ENCODE measurements at places on chromosomes 7 and 10.

DNA sequence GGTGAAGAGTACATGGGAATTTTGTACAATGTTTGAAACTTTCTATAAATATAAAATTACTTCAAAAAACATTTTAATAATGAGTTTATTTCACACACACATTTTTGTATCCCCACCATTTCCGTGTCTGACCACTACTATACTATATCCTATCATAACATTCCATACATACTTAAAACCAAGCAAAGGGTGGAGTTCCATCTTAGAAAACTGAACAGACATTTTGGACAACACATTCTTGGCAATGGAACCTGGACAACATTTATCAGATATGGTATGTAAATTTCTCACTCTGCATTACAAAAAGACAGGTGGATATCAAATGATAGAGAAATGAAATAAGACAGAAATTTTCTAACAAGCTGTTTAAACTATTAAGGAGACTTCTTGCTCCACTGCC is 168.9 kb downstream of the TWIST1 start:
- DNase-seq, result no peak

GRCh38 chr7:107075863-107076574 is 31.5 kb downstream of the PRKAR2B start:
- DNase-seq, result no peak

GRCh38 chr7:16512097-16512496 is 14.5 kb upstream of the LRRC72 start:
- DNase-seq, result no peak

DNA sequence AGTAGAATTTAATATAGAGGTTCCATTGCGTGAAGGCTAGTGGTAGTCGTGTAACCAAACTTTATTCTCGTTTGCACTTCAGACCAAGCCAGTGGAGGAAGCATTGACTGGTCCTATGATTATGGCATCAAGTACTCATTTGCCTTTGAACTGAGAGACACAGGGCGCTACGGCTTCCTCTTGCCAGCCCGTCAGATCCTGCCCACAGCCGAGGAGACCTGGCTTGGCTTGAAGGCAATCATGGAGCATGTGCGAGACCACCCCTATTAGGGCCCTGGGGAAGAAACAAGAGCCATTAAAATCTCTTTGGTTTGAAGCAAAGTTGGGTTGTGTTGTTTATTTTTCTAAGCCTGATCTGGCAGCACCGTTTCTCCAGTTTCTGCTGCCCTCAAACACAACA is 3.5 kb upstream of the CPA4 start:
- no peak for DNase-seq

DNA sequence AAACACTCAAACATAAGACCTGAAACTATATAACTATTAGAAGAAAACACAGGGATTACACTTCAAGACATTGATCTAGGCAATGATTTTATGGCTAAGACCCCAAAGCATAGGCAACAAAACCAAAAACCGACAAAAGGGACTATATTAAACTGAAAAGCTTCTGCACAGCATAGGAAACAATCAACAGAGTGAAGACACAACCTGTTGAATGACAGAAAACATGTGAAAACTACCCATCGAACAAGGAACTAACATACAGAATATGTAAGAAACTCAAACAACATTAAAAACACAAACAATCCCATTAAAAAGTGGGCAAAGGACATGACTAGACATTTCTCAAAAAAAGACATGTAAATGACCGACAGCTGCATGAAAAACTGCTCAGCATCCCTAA is 109.0 kb downstream of the ALOX5 start:
- no peak for DNase-seq

DNA sequence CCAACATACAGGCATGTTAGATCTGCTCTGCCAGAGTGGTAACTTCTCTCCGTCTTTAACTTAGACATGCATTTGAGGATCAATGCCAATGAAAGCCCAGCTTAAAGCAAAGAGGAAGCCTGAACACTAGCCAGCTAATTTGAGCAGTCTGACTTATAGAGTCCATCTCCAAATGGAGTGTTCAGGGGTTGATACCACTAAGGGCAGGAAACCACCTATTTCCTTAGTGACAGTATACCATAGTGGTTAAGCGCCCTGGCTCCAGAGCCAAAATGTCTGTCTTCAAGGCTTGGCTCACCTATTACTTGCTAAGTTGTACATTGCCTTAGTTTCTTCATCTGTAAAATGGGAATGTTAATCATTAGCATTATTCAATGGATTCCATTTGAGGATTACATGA is 678.5 kb downstream of the KCNMA1 start:
- DNase-seq, result no peak

GRCh38 chr7:106346678-106347217 is 62.0 kb upstream of the NAMPT start:
- peak; percentile 93 for DNase-seq

- DNase-seq, result no peak
Observed at GRCh38 chr10:59513558-59513957, 151.2 kb upstream of the FAM13C start.

- no peak for DNase-seq
Observed at GRCh38 chr7:84218681-84219080, 24.1 kb upstream of the SEMA3A start.

Measured in AG09309 (cell line).